Ovary (tissue), 10 donors: ENCODE measurements at places on chromosomes 3 and 15.
A peak's percentile ranks its signal among the peaks of the same experiment; 100 is the strongest.

DNA sequence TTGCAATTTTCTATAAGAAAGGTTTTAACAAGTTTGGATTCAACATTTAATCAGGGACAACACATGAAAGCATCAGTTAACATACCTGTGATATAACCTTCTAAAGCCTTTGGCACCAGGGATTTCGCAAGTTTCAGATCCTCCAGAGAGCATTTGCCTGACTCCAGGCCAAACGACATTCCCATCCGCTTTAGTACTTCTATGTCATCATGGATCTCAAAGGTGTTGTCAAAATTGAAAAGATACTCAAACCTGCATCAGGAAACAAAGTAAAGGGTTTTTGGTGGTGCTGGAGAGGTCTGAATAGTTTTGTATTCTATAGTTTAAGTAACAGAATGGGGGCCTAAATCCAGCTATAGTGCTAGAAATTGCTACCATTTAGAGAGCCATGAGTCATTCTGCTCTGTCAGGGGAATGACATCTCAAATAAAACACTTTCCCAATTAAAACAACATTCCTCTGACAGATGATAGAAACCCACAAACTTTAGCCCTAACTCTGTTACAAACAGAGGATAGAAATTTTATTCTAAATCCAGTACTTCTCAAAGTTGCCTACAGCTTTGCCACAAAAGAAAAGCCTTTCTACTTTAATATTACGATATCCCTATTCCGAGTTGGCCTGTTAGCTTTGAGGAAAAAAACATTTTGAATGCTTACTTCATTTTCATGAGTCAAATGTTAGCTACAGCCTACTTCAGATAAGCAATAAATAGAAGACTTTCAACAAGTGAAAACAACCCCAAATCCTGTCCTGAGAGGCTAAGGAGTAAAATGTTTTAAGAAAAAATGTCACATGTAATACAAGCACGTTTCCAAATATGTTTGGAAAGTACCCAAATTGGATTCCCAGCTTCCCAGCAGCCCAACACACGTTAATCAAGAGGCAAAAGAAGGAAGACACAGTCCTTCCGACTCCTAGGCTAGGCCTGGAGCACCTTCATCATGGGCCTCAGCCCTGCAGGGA, 83.4 kb downstream of the ATP1B3 start:
- DNase-seq = peak; percentile 37

GRCh38 chr3:71893122-71893521, 108.2 kb upstream of the PROK2 start:
- DNase-seq = no peak

DNA sequence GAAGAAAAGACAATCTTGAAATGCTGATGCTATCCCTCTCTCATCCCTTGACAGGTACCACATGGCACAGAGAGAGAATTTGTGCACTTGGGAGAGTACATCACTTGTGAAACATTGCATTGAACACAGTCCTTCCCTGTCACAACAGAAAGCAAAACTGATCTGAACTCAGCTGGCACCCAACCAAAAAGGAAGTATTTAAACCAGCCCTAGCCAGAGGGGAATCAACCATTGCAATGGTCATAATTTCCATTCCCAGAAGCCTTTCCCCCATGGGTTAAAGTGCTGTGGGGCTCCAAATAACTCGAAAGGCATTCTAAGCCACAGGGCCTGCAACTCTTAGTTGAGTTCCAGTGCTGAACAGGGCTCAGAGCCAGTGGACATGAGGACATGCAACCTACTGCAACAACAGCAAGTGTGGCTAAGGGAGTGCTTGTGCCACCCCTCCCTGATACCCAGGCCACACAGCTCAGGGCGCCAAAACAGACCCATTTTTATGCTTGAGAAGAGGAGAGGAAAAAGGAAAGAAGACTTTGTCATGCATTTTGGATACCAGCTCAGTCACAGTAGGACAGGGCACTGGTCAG, 530.8 kb upstream of the BCHE start:
- no peak for DNase-seq

DNA sequence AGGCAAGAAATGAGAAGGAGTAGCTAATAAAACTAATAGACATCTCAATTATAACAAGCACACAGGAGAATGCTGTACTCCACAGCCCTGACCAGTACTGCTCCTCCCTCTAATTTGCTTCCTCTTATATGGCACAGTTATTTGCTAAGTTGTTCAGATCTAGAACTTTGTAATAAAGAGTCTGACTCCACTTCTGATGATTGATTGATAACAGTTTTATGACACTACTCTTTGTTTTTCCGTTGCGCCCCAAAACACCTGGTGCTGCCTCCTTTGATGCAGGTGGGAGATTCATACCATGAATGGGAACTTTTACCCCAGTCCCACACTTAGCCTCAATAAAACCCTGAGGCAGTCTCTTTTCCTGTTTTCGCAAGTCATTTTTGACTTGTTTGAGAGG, 777.7 kb downstream of the GBE1 start:
- no peak for DNase-seq

DNA sequence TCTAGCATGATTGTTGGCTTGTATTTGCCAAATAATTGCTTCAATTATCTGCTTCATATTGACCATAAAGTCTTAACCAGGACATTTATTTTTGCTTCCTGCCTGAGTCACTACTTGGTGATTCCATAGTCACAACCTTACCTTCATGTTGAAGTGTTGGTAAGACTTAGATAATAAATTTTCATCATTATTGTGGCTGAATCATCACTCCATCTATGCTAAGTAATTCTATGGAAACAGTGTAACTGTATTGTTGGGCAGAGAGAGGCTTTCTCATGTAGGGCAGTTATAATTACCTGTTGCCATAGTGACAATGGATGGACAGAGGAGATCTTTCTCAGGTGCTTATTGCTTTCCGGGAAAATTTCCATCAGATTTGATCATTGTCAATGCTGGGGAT, 330.7 kb upstream of the LRRC3B start:
- DNase-seq = no peak

GRCh38 chr3:58188921-58189451, 21.8 kb downstream of the DNASE1L3 start:
- no peak for DNase-seq

DNA sequence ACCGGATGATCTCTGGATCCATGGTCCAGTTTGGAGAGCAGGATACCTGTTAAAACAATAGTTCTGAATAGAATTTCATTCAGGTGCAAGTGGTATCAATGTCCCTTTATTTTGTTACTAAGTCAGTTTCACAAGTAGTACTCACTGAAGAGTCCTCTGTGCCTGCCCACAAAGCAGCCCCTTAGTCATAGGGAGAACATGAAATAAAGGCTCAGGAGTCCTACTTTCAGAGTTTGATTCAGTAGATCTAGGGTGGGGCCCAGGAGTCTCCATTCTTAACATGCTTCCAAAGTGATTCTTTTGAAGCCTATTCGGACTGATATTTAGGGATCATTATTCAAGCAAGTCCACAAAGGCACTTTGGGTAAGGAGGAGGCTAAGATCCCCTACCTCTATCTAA, 79.8 kb upstream of the ACKR4 start:
- DNase-seq = no peak

DNA sequence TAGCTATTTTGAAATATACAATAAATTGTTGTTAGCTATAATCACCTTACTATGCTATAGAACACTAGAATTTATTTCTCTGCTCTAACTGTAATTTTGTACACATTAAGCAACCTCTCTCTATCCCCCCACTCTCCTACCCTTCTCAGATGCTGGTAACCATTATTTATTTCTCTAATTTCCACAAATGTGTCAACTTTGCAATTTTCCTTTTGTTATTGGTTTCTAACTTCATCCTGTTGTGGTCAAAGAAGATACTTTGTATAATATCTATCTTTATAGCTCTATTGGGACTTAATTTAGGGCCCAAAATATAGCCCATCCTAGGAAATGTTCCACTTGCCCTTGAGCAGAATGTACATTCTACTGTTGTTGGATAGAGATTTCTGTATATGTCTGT, 229.3 kb downstream of the SATB1 start:
- DNase-seq = no peak

GRCh38 chr15:84764989-84765388, 16.6 kb downstream of the ZNF592 start:
- no peak for DNase-seq

GRCh38 chr3:136343873-136344555, 93.9 kb downstream of the PCCB start:
- DNase-seq = peak; percentile 56

DNA sequence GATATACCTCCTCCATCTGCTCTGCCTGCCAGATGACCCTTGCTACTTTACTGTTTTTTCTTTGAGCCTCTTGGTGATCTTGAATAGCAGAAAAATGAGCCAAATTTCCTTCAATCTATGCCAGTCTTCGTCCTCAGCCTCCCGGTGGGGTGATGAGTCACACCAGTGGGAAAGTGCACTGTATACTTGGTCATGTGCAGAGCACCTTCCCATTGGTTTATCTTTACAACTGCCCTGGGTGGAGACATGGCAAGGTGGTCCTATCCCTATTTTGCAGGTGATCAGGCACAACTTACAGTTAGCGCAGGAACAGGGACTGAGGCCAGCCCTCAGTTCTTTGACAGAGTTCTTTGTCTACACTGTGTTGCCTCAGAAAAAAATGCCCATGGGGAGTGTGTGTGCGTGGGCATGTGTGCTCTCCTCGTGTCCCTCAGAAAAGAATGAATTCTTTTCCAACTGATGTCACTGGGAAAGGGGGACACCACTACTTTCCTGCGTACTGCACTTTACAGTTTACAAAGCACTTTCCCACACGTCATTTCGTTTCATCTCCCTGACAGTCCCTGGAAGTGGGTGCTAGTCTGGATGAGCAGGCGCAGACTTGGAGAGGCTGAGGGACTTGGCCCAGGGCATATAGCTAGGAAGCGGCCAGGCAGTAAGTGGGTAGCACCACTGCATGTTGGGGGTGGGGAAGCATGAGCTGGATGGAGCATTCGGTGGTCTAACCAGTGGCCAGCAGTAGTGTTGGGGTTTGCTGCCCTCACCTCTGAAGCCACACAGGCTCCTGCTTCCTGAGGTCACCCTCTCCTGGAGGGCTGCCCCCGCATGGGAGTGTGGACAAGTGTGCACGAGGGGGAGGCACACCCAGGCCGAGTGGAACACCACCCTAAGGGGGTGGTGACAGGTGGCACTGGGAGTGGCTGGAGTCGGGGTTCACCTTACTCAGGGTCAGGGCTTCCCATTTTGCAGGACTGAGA, 24.1 kb downstream of the SMAD3 start:
- DNase-seq = no peak

DNA sequence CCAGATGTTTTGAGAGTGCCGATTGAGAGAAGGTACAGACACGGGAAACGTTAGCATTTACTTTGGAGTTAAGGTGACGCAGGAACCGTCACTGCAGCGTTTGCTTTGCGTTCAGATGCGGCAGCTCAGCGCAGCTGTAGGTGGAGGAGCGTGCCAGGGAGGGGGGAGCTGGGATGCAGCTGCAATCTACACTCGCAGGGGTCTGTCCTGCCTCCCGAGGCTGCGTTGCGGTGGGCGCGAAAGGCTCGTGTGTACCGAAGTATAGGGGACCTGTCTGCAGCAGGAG, 425 bp upstream of the FYTTD1 start:
- DNase-seq = no peak

GRCh38 chr3:87227835-87228144, 681 bp downstream of the CHMP2B start:
- no peak for DNase-seq

DNA sequence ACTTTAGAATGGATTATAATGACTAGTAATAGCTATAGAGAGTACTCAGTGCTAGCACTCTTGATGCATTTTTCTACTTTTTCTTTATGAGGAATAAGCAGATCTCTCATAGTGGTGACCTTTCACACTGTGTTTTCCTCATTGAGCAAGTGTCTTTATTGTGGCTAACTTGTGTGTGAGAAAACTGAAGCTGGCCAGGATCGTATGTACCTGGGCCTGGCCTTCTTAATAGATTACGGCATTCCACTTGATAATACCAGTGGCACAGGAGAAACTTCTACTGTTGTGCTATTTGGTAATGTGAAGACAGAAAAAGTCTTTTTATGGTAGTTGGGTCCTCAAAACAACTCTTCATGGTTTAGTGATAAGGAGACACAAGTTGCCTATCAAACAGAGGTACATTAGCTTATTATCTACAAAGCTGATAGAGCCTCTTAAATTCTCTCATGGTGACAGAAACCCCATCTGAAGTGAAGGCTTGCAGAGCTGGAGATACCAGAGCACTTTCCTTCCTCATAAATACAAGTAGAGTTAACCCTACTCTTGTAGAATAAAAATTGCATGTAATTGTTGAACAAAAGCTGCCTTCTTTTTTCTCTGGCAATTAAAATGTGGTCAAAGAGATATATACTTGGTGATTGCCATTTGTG, 64.6 kb downstream of the LYSMD4 start:
- no peak for DNase-seq

DNA sequence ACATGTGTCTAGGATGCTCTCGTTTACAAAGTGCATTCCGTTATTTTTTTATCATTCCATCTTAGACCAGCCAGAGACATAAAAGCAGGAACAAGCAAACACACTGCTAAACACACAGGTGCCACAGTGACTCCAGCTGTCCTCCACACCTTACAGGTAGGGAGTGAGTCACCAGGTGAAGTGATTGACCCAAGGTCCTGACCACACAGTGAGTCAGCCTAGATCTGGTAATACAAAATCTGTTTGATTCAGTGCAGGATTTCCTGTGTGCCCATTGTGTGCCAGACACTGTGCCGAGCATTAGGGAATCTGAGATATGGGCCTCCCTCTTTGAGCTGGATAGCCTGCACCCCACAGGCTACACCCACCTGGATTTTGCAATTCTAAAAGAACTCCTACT, 16.7 kb upstream of the BFSP2 start:
- DNase-seq = no peak

- DNase-seq = no peak
Measured at GRCh38 chr3:73772076-73772886, 147.5 kb upstream of the PDZRN3 start.

GRCh38 chr3:140152851-140153639, 218.1 kb downstream of the CLSTN2 start:
- DNase-seq = peak; percentile 51

- DNase-seq = no peak
Measured at GRCh38 chr3:182179631-182180030, 467.9 kb downstream of the SOX2 start.

DNA sequence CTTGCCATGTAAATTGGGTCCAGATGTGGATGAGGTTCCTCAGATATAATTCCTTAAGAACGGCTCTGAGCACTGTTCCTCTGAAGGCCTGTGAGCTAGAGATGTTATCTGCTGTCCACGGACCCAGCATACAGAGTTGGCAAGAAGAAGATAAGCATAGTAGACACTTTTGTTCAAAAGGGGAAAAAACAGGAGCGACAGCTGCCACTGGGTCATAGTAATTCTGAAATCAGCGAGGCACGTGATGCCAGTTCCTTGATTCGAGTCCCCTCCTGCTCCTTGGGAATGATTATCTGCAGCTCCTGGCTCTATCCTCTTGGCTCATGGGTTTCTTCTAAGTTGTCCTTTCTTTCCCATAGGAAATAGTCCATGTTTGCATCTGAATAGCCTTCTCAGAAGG, 2.5 kb upstream of the RAB7A start:
- DNase-seq = no peak

- DNase-seq = no peak
Measured at GRCh38 chr3:33131331-33132018, 17.7 kb downstream of the CRTAP start.

GRCh38 chr3:193134856-193135255, 106.2 kb upstream of the PLAAT1 start:
- DNase-seq = no peak
